DMS53 (cell line): ENCODE measurements at places on chromosomes 5 and 9.
A peak's percentile ranks its signal among the peaks of the same experiment; 100 is the strongest.

GRCh38 chr5:6469836-6470235 is 21.2 kb downstream of the UBE2QL1 start:
- DNase-seq: no peak

DNA sequence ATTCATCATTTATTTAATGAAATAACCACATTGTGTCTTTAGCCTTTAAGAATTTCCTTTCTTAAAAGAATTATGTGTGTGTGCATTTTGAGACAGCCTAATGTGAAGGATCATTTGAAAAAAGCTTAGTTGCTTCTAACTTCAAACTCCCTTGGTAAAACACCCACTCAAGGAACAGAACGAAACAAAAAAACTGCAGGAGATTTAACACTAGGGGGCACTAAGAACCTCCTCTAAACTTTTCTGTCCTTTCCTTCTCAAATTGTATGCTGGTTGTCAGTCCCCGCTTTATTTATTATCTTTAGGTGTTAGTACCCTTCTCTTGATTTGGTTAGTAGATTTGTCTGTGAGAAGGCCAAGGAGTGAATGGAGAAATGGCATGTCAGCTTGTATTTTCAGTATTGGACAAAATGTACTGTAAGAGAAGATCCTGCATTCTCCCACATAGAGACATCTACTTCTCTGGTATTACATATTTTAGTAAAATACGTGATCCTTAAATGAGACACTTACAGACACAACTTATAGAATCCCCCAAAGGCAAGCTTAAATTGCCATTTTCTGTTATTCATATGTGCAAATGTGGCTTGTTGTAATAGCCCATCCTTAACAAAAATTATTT is 229.7 kb downstream of the MRPS30 start:
- peak; percentile 55 for DNase-seq

DNA sequence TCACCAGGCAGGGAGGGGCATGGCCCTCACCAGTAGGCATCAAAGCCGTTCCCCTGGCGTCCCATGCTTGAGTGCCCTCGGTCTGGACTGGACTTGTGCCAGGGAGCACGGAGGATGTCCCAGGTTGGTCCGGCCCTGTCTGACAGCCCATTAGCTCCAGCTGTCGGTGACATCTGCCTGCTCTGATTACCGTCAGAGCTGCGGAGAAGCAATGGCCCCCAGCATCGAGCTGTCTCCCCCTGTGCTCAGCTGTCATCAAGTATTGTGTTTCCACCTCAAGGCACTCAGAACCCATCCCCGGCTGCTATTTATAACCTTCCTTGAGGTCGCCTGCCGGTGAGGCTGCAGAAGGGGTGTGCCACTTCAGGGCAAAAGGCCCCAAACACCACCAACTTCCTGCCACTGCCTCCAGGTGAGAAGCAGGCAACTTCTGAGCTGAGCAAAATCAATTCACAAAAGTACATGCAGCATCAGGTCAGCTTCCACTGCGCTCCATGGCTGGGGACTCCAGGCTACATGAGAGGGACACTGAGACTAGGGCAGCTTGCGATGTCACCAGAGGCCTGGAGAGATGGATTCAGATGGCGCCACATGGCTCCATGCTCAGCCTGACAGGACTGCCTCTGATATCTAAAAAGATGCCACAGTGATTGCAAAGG is 142.7 kb downstream of the C5orf15 start:
- DNase-seq: peak; percentile 44

GRCh38 chr9:131567910-131568309 is 22.6 kb downstream of the PRRT1B start:
- DNase-seq: no peak

DNA sequence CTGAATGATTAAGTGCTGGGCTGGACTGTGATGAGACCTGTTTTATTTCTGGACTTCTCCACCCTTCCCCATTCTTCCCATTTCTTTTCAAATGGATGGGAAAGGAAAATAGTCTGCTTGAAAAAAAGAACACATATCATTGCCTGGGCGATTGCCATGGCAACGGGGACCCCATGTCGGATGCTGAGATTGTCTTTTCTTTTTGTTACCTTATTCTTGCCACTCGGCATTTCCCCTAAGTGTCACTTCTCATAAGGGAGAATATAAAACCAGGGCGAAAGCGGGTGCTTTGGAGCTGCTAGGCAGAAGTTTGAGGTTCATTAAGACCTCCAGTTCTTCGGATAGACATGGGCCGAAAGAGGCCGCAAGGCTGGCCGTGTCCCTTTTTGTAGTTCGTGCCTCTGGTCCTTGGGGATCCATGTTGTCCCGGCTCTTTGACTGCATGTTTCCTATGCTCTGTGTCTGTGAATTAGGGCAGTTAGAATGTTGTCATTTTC is 763 bp downstream of the FGD3 start:
- DNase-seq: no peak

- no peak for DNase-seq
Observed at GRCh38 chr5:180168758-180169157, 40.3 kb downstream of the RASGEF1C start.

- DNase-seq: peak; percentile 82
Observed at GRCh38 chr5:152462021-152462721, 57.1 kb upstream of the NMUR2 start.

DNA sequence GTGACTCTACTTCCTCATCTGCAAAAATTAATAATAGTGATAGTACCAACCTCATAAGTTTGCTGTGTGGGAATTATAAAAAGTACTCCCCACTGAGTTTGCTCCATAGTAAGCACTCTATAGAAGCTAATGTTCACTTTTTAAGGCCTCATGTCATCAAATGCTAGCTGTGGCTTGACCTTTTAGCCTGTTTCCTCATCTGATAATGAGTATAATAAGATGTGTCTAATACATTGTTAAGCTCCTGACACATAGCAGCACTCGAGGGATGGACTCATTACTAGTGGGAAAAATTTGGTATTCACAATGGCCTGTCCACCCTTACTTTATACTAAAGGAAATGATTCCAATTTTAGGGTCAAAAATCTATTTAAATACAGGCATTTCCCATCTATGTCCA is 26.1 kb upstream of the CAST start:
- no peak for DNase-seq

- DNase-seq: no peak
Observed at GRCh38 chr5:90133941-90134340, 275.6 kb downstream of the CETN3 start.

GRCh38 chr9:93093877-93094657 is 1.9 kb upstream of the CARD19 start:
- DNase-seq: no peak

DNA sequence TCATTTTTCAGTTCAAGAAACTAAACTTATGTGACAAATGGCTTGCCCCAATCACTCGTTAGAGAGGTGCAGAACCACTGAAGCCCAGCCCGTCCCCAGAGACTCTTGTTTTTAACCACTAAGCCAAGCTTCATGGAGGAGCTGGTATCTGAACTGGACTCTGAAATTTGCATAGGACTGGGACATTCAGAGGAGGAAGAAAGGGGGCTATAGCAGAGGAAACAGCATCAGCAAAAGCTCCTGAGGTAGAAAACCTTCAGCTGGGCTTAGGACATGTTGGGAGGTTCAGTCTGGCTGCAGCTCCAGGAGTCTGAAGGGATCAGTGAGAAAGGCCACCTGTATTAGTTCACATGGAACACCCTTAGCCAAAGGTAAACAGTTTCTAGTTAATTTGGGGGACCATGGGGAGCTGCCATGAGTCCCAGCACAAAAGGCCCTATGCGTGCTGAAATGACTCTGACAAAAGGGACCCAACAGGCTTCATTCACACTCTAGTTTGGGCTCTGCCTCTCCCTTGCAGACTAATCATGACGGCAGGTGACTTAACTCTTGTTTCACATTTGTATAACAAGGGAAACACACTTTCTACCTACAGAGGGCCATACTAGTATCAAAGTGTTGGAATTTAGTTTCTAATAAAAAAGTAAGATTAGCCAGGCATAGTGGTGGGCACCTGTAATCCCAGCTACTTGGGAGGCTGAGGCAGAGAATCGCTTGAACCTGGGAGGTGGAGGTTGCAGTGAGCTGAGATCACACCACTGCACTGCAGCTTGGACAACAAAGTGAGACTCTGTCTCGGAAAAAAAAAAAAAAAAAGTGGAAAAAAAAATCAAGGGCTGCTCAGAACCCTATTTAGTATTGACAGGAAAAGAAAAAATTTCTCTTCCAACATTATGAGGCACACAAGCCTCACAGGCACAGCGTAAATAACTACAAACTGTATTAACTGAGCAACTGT is 10.2 kb downstream of the FBXO10 start:
- DNase-seq: no peak

GRCh38 chr9:123049589-123050222 is 16.2 kb downstream of the GPR21 start:
- DNase-seq: no peak

DNA sequence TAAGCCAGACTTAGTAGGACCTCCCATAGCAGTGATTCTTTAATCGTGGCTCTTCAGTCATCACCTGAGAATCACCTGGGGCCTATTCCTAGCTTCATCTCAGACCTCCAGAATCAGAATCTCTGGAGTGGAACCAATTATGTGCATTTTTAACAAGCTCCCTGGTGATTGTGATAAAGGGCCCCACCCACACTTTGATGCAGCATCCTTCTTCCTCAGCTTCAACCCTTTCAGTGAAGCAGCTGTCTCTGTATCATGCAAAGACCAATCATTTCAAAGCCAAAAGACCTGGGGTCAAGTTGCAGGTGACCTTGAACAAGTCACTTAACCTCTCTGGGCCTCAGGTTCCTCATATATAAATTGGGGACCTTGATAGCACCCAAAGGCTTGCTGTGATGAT is 17.1 kb downstream of the FBXO10 start:
- no peak for DNase-seq

DNA sequence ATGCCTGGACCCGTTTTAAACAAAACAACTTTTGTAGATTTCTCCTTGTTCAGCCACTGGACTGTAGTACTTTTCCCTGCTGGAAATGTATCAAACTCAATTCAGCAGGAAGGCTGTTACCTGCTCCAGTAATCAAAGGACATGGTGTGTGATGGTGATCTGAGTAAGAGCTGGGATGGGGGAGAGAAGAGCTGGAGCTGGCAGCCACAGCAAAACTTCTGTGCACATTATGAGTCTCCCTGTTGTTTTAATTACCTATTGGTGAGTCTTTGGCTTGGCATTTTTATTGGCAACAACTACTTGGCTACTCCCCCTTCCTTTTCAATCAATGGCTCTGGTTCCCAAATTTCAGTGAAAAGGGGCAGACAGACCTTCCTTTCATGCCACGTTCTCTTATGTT is 9.7 kb downstream of the NREP start:
- no peak for DNase-seq
